ENCODE measurements at places on chromosomes 4 and X.
A peak's percentile ranks its signal among the peaks of the same experiment; 100 is the strongest.

DNA sequence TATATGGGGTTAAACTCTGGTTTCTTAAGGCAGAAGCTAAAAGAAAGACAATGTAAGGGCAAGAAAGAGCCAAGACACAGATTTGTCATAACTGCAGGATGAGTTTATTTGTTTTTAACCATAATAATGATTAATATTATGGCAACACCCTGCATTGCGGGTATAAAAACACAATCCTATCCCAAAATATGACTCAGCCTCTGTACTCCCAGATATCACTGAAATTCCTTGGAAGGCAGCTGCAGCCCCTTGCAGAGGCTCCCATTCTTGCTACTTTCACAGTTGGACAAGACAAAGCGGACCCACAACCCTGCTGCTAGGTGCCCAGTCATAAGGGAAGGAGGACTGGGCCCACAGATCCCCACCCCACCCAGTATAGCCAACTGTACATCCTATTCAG lies 20.4 kb upstream of the FGF16 start:
- DNase-seq, result no peak

DNA sequence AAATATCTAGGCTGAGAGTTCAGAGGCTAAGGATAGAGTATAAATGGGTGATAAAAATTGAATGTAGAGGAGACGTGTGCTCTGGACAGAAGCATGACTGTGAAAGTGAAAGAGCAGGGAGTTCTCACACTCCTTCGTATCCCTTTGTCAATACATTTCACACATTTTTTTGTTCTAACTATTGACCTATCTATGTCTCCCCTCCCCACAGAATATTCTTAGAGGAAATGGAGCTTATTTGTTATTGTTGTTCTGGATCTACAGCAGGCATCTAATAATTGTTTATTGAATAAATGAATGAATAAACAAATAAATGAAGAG lies 57.6 kb downstream of the ENPEP start:
- DNase-seq, result no peak

- no peak for DNase-seq
Observed at GRCh38 chr4:184417802-184418511, 56.4 kb downstream of the IRF2 start.

GRCh38 chr4:84894621-84895020 lies 71.9 kb downstream of the WDFY3 start:
- DNase-seq, result no peak

DNA sequence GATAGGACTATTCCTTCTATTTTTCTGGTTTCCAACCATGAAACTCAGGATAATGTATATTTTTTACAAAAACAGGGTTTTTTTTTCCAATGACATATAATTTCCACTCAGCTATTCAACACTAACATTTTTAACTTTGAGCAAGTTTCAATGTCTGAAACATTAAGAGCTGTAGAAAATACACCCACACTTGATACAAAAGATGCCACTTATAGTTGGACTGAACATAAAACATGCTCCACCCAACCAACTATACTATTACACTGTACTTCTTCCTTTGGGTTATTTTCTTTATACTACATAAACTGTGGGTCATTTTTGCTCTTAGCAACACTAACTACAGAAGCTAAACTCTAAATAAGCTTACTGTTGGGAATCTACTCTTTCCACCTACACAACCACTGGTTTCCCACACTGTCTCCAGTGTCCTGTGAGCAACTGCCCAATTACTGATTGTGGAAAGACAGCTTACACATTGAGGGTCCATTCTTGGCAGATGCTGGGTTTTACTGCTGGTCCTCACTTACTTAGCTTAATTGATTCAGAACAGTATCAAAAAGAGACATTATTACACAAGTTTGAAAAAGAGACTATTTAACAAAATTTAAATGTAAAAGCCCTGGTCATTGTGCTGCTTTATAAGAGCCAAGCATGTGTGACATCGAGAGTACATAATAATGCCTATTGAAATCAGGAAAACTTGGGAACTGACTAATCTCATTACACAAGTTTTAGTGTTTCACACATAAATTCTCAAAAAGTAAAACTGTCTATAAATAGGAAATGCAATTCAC lies 6.3 kb downstream of the AMMECR1 start:
- no peak for DNase-seq

DNA sequence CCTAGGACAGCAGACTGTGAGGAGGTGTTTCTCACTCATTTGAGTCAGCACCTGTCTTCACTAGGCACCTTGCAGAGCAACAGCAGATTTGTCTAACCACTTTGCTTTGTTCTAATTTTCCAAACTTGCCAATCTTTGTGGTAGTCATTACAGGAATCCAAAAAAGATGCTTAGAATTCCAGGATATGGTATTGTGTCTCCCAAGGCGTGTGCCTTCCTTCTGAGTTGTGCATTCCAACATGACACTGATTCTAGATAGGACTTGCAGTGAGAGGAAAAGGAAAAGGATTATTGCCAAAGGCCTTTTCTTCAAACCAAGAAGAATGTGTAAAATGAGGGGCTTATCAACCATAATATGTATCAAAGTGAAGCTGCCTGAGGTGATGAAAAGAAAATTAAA lies 126.2 kb downstream of the MAPK10 start:
- no peak for DNase-seq

GRCh38 chr4:163665101-163665500 lies 170.6 kb downstream of the TMA16 start:
- DNase-seq, result no peak

DNA sequence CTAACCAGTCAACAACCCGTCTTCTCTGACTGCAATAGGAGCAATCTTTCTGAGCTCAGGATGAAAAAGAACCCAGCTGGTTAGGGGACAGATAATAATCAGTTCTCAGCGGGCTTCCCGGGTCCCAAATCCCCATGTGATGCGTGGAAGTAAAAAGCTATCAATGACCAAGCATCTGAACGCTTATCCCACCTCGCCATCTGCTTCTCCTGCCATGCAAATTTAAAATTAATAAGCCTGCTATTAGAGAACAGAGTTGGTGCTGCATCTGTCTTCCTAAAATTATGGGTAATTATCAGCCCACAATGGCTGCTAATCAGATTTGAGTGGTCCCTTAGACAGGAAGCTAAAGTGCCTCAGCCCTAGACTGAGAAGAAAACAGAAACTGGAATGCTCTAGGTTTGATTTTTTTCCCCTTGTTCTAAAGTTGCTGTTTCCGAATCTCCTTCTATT lies 37.5 kb downstream of the AFAP1 start:
- DNase-seq, result no peak

DNA sequence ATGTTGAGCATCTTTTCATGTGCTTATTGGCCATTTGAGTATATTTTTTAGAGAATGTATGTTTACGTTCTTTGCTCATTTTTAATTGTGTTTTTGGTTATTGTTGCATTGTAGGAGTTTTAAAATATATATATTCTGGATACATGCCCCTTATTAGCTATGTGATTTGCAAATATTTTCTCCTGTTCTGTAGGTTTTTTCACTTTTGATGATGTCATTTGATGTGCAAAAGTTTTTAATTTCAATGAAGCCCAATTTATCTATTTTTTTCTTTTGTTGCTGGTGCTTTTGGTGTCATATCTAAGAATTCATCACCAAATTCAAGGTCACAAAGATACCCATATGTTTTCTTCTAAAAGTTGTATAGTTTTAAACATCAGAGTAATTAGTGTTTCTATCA lies 6.8 kb downstream of the ARMCX5 start:
- no peak for DNase-seq

GRCh38 chrX:50779694-50780093 lies 34.3 kb downstream of the SHROOM4 start:
- DNase-seq, result no peak

DNA sequence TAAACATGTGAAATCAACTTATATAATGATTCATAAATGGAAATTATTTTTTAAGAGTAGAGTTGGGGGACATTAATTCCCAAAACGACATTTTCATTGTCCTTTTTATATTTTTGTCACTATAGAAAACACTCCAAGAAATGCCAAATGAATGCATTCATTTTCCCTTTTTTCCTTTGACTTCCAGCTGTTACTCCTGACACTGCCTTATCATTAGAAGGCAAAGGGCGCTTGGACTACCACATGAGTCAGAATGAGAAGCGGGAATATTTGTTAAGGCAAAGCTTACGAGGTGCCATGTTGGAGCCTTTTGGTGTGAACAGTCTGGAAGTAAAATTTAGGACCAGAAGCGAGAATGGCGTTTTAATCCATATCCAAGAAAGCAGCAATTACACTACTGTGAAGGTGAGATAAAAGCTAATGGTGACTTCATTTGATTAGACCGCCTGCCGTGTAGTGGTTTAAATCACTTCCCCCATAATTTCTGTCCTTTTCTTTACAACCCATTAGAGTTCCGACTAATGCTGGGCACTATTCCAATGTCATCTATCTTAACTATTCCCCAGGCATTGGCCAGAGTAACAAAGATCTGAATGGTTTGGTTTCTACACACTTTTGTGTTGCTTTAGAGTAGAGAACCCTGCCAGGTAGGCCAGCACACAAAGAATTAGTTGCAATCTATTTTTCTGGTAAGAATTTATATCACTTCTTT lies 166.7 kb downstream of the FAT4 start:
- no peak for DNase-seq

GRCh38 chr4:69830560-69831269 lies 29.2 kb downstream of the SULT1E1 start:
- DNase-seq, result no peak

DNA sequence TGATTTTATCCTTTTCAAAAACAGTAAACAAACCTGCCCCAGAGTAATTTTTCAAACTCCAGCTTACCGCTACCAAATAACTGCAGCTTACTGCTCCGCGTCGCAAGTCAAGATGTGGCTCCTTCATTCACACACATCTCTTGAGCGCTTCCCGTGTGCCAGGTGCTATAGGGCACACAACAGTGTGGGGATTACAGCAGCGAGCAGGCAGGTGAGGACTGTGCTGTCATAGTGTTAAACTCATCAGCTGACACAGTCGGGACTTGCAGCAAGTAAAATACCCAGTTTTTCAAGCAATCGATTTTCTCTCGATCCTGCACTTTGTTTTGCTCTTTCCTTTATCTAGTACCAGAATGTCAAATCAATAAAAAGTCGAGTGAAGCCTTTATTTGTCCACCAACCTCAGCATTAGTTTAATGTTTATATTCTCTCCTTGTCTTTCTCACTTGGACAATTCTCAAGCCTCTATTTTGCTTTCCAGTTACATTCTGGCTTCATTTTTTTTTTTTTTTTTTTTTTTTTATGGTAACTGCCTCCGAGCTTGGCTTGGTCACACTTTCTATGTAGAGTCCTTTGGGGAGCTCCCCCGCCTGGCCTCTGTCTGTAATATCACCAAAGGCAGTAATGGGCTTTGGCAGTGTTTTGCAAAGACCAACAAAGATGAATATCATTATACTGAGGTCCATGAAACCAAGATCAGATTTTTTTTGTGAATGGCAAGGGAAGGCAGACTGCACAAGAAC lies 8.3 kb upstream of the ASB5 start:
- no peak for DNase-seq

GRCh38 chrX:24862343-24862742 lies 153.4 kb downstream of the ARX start:
- no peak for DNase-seq

DNA sequence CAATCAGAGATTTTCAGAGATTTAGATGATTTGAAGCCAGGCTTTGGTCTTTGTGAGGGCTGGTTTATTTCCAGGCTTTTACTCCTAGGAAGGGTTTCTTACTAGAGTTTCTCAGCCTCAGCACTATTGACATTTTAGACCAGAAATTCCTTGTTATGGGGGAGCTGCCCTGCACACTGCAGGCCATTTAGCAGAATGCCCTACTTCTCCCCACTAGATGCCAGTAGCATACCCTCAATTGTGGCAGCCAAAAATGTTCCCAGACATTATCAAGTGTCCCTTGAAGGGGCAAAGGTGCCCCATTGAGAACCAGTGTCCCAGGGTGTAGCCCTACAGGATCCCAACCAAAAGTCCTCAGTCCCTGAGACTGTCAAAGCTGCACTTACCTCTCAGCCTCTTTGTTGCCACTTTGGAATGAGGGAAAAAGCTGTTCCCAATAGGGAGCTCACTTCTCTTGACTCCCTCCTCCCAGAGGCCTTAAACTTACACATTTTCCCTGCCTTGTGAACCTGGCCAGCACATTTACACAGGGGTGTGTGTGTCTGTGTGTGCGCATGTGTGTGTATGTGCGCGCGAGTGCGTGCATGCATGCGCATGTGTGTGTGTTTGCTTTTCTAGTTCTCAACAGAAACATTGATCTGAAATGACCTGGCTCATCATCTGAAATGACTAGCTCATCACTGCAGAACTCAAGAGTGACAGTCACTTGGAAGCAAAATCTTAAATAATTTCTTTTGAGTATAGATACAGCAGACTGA lies 231.4 kb downstream of the QDPR start:
- no peak for DNase-seq

DNA sequence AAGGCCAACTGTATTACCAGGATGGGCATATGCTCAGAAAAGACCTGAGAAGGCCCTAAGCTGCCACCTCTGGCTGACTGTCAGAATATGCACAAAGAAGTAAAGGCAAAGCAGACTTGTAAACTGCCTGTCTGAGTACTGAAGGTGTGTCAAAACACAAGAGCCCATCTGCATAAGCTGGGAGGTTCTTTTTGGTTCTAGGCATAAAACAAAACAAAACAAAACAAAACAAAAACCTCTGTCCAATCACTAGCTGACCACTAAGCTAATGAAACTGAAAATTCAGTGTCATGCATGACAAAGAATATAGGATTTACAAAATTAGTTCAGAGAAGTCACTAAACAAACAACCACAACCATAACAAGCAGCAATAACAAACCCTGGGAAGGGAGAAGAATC lies 20.6 kb downstream of the SH3D19 start:
- no peak for DNase-seq

GRCh38 chrX:1555370-1555769 lies 18.4 kb upstream of the P2RY8 start:
- DNase-seq, result no peak

DNA sequence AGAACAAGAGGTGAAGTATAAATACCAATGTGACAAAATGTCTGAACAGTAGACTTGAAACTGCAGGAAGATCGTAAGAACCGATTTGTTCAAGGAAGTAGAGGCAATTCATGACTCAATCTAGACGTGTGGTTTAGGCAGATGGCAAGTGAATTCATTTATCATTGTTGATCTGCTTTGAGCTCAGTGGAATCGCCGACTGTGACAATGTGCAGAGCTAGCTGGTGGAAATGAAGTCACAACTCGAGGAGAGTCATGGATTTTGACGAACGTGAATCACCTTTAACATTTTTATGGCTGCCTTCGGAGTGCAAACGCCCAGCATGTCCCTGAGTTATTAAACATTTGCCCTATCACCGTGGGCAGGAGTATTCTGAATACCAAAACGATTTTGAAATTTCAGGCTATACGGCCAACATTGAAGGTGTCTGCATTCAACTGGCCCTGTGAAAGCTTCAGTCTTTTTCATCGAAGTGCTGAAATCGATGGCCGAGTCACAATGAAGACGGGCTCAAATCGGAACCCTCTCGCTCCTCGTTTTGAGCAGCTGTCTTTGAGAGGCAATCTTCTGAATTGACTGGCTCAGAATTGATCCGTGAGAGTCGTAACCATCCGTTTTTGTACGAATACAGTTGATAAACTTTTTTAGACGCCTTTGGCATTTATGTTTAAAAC lies 689 bp upstream of the OGT start:
- peak; percentile 64 for DNase-seq

DNA sequence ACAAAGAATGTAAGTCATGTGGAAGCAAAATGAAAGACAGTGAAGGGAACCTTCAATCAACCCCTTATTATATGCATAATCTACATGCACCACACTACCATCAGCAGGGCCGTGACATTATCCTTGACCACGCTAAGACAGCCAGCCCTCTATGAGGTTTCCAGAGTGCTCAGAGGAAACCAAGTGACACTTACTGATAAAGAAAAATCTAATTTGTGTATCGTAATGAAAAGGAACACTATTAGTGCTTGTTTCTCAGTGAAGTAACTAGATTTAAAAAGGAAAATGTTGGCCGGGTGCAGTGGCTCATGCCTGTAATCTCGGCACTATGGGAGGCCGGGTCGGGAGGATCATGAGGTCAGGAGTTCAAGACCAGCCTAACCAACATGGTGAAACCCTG lies 56.4 kb downstream of the ABCG2 start:
- no peak for DNase-seq

Data from T follicular helper cell (primary cell).